ENCODE measurements at places on chromosomes 6 and 20.

DNA sequence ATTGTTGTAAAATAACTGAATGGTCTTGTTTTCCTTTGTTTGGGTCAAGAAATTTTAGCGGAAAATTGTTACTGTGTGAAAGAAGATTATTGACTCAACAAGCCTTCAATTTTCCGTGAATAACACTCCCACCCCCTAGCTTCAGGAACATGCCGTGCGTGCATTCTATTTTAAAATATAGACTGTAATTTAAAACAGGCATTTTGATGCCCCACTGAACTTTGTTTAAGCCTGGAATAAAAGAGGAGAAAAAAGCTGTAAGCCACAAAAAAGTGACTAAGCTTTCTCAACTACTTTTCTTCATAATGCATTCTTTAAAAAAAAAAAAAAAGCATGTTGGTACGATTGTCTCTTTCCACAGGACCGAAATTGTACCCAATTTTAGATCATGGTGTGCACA is 166.0 kb downstream of the ARID1B start:
- no peak for DNase-seq

DNA sequence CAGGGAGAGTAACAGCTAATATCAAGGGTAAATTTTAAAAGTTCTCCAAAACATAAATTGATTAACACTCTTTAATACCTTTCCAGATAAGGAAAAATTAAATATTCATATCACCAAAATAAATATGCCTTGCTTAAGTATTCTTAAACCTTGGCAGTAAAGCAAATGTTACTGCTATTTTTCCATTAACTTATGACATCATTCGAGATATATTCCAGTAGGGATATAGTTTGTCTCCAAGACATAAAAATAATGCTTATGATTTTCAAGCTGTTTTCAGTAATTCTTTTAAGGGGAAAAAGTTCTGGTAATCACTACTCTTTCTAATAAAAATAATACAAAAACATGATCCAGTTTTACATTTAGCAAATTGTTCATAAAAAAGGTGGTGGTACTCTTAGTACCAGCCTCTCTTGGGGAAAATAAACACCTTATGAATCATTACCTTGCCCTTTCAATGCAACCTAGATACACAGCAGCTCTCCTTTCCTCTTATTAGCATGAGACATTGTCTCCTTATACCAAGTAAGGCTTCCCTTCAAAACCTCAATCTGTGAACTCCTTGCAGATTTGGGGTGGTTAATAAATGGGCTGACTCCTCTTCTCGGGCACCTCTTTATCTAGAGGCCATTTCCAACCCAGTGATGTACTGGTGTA is 31.5 kb upstream of the LTV1 start:
- DNase-seq = no peak

GRCh38 chr6:139429580-139430145 is 55.2 kb upstream of the CITED2 start:
- DNase-seq = no peak

GRCh38 chr6:52331793-52332457 is 30.0 kb upstream of the PAQR8 start:
- DNase-seq = no peak

GRCh38 chr6:131163886-131164285 is 28.6 kb downstream of the AKAP7 start:
- no peak for DNase-seq

GRCh38 chr6:139846538-139847456 is 472.3 kb upstream of the CITED2 start:
- no peak for DNase-seq

DNA sequence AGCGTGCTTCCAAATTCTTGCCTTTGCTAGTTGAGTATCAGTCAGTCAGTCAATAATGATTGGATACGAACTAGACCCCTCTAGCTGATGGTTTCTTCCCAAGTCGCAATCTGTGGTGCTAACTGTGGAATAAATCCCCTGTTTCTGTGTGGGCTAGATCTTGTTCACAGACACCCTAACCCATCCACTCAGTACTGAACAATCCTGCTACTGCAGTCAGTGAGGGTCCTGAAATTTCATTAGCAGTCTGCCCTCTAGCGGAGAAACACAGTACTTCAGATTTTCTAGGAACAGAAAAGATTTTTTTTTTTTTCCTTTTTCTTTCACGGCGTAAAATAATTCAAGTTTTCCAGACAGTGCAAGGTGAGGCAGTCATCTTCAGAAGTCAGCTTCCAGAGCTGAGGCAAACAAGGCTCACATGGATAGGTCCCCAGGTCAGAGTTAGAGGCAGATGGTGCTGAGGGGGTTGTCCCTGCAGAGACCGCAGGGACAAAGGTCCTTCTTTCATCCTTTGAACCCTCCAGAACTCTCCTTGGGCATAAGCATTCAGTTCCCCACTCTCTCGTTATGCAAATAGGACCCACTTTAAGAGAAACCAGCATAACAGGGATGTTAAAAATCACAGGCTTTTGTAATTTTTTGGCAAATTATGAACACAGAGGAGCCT is 119.6 kb downstream of the SCML4 start:
- no peak for DNase-seq

GRCh38 chr6:157060440-157060952 is 262.8 kb downstream of the TMEM242 start:
- no peak for DNase-seq

DNA sequence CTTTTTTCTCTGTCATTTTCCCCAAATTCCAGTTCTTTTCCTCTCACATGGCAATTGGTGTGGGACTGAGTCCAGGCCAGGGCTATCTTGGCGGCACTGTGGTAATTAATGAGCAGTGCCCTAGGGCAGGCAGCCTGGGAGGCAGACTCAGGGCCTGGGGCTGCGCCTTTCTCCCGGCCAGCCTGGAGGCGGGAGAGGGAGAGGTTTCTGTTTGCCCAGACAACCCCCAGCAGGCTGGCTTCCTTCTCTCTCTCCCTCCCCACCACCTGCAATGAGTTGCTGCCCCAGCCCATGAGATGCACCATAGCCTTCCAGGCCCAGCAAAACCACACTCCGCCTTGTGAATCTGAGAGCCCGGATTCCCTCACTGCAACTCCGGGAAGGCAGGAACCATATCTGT is 15.1 kb upstream of the CCDC167 start:
- no peak for DNase-seq

DNA sequence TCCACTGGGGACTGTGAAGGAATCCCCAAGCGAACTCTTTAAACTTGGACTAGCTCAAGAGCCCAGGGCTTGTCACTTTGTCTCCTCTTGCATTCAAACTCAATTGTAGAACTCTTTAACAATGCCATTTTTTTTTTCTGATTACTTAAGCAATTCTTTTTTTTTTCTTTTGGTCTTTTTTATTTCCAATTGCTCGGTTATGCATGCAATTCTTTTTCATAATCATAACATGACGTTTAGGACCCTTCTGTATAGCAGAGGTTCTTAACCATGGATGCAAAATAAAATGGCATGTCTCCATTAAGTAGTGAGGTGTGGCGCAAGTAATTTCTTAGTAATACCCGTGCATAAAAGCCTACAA is 466 bp upstream of the BFSP1 start:
- DNase-seq = no peak

GRCh38 chr6:143804835-143805239 is 38.3 kb upstream of the LTV1 start:
- no peak for DNase-seq

- DNase-seq = no peak
Observed at GRCh38 chr6:10522929-10523573, 1.9 kb downstream of the GCNT2 start.

GRCh38 chr20:40499391-40499790 is 189.6 kb downstream of the MAFB start:
- DNase-seq = no peak

GRCh38 chr6:118968416-118968815 is 33.5 kb upstream of the MCM9 start:
- DNase-seq = no peak
